ENCODE measurements at places on chromosomes 2 and 18. TPM values are rescaled to one million over a fixed set of nuclear protein-coding genes. Genes with fewer than 3 reads are reported as not detected.

Gene HMSD
- not detected for total RNA-seq

Gene ADD2
- 1.7 TPM for total RNA-seq

Gene UGP2
- total RNA-seq, result 74.0 TPM

Gene CYRIA
- 21.3 TPM for total RNA-seq

Gene PLGLB2
- not detected for total RNA-seq

Gene ELOA2
- total RNA-seq, result not detected

Gene HTR2B
- total RNA-seq, result 0.20 TPM

Gene HEATR5B
- 27.4 TPM for total RNA-seq

Gene CPLX4
- not detected for total RNA-seq

Gene GALNT14
- total RNA-seq, result not detected

Gene HOXD12
- total RNA-seq, result not detected

Gene YPEL5
- 103 TPM for total RNA-seq

DNA sequence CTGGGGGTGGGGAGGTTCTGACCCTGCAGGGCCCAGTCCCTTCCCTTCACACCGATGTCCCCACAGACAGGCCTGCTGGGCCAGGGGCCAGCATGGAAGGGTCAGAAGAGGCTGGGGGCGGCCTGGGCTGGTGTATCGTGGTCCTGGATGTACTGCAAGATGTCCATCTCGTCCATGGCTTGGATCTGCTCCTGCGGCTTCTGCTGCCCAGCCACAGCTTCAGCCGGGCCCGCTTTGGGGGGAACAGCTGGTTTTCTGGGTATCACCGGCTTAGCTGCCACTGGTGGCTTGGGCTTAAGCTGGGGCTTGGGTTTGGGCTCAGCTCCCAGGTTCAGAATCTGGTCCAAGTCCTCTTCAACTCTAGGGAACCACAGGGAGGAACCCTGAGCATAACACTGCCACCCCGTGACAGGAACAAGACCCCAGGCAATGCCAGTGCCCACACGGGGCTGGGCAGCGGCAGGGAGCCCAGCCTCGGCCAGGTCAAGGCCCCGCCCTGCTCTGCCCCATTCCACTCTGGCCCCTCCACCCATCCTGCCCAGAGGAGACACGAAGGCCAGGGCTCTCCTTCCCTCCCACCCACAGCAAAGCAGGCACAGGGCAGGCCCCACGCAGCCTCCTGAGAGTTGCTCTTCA lies 31.9 kb downstream of the HS1BP3 start:
- peak; percentile 64 for DNase-seq

DNA sequence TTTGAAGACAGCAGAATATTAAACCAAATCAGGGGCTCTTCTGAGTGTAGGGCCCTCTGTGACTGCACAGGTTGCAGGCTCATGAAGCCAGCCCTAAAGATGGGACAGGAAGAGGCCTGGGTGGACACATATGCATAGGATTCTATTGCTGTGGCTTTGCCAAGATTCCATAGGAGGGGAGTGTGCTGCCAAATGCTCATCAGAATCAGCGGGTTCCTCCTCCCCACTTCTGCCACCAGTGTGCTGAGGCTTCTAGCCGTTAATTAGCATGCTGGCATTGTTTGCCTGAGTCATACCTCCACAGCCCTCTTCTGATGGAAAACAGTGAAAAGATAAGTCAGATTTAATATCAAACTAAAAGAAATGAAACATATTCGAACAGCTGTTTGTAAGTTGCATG lies 103.9 kb upstream of the TMEFF2 start:
- DNase-seq, result no peak

DNA sequence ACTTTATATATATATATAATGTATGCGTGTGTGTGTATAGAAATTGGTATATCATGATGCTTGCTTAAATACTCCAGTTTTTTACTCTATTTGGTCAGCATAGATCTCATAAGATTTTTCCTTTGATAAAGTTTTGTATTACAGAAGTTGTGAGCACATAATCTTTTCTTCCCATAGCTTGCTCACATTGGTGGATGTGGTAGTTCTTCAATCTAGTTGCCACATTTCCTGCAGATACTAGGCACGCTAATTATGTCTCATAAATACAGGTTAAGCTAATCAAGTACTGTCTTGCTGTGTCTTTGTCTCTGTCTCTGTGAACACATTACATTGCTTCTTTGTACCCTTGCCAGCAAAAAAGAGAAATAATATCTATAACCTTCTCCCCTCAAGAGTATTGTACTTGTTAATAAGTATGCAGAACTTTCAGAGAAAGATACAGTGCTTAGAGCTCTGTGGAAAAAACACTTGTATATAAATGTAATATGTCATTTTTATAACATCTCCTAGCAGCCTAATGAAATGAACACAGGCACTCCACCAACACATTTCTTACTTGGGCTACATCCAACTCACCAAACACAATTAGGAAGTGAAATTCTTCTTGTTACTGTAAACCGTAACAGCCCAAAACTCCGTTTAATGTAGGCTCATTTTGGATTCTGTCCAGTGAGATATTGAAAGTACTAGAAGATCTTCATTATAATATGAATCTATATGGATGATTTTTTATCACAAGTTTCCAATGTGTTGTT lies 306.7 kb upstream of the SLC8A1 start:
- DNase-seq, result no peak

DNA sequence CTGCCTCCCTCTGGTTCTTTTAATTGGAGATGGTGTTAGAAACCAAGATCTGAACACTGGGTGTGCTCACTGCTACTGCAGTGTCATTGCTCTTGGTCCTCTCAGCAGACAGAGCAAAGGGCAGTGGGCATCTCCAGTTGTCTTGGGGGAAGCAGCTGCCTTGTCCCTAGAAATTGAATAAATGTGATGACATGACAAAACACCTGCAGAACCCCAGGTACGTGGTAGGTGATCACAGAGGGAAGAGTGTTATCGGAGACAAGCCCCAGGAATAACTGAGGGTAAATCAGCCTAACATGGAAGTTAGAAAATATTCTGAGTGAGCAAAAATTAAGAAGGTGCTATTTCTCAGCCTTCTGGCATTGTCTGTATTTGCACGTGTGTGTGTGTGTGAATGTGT lies 311.9 kb upstream of the HDAC4 start:
- no peak for DNase-seq

GRCh38 chr2:128305555-128306080 lies 13.1 kb downstream of the HS6ST1 start:
- no peak for DNase-seq

DNA sequence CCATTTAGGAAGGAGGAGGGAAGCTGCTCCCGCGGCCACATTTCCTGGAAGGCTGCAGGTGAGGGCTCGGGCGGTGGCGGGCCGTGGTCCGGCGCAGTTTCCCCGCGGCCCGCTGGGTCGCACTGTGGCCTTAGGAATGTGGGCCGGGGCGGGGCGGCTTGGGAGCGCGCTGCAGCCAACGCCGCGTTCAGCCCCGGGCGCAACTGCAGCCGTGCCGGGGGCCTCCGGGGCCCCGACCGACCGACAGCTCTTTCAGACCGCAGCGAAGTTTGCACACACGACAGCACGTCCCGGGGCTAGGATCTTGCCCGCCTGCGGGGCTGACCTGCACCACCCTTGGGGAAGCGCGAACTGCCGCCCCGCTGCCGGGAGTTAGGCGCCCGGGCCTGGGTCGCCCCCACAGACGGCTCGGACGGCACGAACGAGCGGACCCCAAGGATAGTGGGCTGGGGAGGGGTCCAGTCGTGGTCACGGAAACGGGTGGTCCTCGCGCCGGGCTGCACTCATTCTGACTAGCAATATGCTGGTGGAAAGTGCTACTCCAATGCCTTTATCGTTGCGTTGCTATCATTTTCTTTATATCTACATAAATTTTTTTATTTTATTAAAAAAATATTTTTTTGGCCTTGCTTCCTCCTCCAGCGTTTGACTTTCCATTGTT lies 69.9 kb upstream of the DLX2 start:
- peak; percentile 66 for DNase-seq

- DNase-seq, result no peak
These were observed 1170.4 kb upstream of the ZEB2 start for GRCh38 chr2:145690183-145690778.

GRCh38 chr2:215949991-215950404 lies 63.4 kb downstream of the MREG start:
- DNase-seq, result no peak

DNA sequence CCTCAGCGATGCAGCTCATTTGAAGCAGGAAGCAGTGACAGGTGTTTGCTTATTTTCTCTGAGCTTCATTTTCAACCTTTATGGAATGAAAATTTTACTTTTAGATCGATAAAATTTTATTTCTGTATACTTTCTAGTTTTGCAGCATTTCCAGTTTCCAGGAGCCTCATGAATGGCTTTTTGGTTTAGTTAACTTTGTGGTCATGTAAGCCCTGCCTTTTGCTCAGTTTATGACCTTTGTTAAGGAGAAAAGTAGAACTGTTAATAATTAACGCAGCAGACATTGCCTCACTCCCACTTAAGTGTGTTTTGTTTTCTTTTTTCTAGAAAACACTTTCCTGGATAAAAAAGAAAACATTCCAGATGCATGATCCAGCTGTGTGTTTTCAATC lies 4.4 kb upstream of the FARP2 start:
- no peak for DNase-seq

DNA sequence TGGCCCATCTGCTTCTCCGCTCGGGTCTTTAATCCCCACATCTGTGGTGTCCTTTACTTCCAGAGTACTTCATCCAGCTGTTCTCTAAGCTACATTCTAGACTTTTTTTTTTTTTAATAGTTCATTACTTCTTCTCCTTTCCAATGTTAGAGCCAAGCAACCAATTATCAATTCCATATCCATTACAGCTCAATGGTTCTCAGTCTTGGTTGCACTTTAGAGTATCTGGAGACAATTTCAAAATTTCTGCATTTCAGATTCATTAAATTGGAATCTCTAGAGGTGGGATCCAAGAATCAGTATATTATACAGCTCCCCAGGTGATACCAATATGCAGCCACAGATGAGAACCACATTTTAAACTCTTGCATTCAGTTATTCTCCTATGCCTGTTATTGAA lies 43.9 kb upstream of the ZSWIM2 start:
- DNase-seq, result no peak

- no peak for DNase-seq
These were observed 2.0 kb downstream of the DLX1 start for GRCh38 chr2:172087207-172087779.

- DNase-seq, result no peak
These were observed 151.8 kb upstream of the KCTD1 start for GRCh38 chr18:26700201-26700600.

DNA sequence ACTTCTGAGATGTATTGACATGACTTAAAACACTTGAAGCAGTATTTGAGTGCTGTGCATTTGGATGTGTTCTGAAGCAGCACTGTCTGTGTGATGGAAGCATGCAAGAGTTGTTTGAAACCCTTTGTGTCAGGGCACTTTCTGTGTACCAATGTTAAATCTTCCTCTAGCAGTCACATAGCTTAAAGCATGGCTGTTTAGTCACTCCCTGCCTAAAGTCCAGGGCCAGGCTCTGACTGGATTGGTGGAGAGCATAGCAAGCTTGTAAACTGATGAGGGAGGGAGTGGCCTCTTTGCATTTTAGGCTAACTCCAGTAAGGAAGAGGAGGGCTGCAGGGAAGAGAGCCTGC lies 73.5 kb downstream of the MYO1B start:
- no peak for DNase-seq

GRCh38 chr2:28300485-28301341 lies 91.9 kb upstream of the FOSL2 start:
- DNase-seq, result no peak

Data from ovary (tissue), 10 donors.